ENCODE measurements at places on chromosomes 12 and 14. TPM values are rescaled to one million over a fixed set of nuclear protein-coding genes. Genes with fewer than 3 reads are reported as not detected.

GRCh38 chr14:89996963-89997362 lies 41.2 kb downstream of the TDP1 start:
- DNase-seq: no peak

DNA sequence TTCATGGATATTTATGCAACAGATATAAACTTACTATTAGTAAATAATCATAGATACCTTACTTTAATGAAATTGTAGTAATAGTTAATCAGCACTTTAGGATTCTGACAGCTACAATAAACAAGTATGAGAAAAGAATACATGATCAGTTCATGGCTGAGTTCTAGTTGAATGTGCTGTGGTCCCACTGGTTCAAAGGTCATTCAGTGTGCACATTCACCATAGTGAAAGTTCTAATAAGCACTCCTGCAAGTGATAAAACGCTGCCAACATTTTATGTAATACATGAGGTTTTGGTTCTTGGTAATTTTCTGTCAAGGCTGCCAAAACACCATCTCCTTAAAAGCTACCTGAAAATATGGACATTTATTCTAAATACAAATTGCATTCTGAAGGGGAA lies 92.6 kb downstream of the NUMB start:
- DNase-seq: no peak

- DNase-seq: no peak
Observed at GRCh38 chr12:69161829-69162228, 77.5 kb upstream of the CPSF6 start.

DNA sequence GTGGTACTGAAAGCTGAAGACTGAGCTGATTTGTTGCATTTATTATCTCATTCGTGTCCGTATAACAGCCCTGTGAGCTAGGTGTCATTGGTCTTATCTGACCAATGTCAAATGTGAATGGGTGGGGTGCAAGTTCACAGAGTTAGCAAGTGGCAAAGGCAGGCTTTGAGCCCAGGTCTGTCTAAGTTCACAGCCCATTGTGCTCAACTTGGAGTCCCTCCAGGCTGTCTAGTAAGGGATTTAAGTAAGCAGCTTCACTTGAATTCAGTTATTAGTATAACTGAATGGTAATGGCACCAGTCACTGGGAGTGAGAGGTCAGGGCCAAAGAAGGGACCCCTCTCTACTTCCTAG lies 8.5 kb downstream of the C1S start:
- DNase-seq: no peak

DNA sequence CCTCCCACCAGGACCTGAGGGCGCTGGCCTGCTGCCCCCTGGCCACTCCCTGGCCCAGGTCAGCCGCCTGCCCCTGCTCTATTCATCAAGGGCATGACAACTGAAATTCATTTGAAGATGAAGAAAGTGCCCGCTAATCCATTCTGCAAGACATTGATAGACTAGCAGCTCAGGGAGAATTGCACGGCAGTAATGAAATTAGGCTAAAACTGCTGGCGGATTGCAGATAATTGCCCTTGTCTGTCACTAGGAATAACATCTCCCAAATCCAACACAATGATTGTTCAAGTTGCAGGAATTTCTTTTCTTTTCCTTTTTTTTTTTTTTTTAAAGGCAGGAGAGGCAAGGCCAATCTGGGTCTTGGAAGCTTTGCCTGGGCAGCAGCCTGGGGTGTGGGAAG lies 44.5 kb downstream of the MVK start:
- DNase-seq: no peak

GRCh38 chr12:123055281-123055766 lies 74.8 kb downstream of the ARL6IP4 start:
- DNase-seq: no peak

DNA sequence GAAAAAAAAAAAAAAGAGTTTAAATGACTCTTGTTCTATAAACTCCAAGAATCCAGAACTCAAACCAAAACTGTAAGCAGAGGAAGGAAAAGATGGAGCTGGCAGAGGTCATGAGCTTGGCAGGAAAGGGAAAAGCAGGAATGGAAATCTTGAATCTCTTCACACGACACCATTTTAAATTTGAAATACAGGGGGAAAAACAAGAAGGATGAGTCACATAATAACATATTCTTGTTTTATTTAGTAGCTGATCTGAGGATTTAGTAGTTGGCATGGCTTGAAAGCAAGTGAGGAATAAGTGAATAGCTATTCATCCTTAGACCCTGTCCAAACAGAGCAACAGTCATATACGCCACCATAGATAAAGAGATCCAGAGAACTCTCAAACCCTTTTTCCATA lies 35.0 kb downstream of the EPS8 start:
- DNase-seq: no peak

- DNase-seq: no peak
Observed at GRCh38 chr12:6358881-6359280, 16.5 kb downstream of the SCNN1A start.

GRCh38 chr14:39426605-39427004 lies 5.6 kb downstream of the FBXO33 start:
- DNase-seq: no peak

DNA sequence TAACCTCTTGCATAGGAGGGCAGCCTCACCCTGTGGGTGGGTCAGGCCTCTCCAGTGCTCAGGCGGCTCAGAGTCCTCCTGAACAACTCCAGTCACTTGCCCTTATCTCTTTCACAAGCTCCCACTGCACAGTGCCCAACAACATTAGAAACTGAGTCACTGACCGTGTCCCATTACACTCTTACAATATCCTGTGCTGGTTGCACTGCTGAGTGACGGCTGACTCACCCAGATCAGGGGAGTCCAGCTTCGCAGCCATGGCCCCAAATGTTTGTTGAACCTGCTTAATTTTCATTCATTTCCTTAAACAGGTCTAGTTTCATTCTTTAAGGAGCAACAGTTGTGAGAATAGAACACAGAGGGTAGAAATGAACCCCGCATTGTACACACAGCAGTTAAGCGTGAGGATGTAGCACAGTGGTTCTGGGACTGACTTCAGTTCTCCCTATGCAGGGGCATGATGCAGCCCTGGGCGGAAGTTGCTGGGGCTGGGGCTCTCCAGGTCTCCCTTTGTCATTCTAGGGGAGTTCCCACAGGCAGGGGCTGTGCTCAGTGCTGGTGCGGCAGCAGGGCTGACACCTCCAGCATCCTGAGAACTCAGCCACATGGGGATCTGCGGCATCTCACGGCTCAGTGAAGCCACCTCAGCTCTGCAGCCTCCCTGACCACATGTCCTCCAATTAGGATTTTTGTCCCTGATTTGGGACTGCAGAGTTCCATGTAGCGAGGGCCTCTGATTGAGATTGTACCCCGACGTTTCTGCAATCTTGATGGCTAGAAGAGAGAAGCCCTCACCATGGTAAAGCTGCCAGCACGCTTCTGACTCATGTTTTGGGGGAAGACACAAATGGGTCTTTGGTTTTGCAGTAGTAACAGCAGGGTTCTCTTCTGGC lies 16.1 kb downstream of the GPR68 start:
- DNase-seq: no peak

DNA sequence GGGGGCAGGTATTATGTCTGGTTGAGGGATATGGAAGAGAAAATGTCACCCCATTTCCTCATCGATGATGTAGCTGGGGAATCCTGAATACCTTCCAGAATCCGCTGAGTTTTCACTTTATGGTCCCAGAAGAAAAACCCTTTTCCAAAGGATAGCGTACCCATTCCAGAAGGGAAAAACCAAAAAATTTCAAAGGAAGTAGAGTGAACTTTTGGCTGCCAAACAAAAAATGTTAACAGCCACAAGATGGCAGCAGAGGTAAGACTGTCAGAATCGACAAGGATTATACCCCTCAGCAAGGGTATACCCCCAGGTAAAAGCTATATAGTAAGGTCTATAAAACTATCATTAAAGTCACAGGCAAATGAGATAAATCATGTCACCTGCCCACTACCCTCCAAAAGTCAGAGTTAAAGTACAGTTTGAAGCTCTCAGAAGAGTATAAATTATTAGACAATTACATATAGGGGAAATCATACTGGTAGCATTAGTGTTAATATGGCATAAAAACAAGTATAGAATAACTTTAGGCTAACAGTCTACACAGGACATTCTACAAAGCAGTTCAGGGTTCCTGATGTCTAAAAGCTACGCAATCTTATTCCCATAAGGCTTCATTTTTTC lies 18.0 kb downstream of the ACIN1 start:
- no peak for DNase-seq

GRCh38 chr14:61754627-61755381 lies 7.4 kb upstream of the SNAPC1 start:
- no peak for DNase-seq

GRCh38 chr12:52252728-52253343 lies 19.8 kb downstream of the KRT7 start:
- DNase-seq: no peak

GRCh38 chr12:22541496-22542155 lies 2.7 kb downstream of the C2CD5 start:
- no peak for DNase-seq

DNA sequence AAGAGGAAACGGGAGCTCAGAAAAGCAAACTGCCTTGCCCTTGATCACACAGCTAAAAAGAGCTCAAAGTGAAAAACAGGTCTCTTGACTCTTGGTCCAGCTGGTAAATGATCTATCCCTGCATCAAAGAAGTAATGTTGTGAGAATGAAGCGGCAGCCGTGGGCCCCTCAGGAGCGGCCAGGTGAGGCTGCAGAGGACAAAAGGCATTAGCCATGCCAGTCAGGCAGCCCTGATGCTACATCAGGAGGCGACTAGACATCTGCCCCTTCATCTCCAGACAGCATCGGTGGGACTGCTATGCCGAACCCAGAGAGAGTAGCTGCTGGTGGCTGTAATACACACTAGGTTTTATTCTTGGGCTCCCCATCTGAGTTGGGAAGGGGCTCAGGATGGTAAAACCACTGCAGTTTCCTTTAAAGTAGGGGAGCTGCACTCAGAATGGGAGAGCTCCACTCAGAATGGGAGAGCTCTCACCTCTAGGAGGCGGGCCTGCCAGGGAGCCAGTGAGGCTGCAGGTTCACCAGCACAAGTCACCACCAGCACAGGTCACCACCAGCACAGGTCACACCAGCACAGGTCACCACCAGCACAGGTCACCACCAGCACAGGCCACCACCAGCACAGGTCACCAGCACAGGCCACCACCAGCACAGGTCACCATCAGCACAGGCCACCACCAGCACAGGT lies 120.1 kb downstream of the TSPAN9 start:
- no peak for DNase-seq

NFATC4 gene
- polyA plus RNA-seq: 91.9 TPM

FZD10 gene
- 0.92 TPM for polyA plus RNA-seq

TTLL5 gene
- 44.0 TPM for polyA plus RNA-seq

MLF2 gene
- polyA plus RNA-seq: 168 TPM

TCHP gene
- polyA plus RNA-seq: 24.6 TPM

MSRB3 gene
- polyA plus RNA-seq: 28.0 TPM

TAS2R20 gene
- 3.0 TPM for polyA plus RNA-seq

FLVCR2 gene
- polyA plus RNA-seq: 7.6 TPM

NTS gene
- 6.7 TPM for polyA plus RNA-seq

SCYL2 gene
- 66.0 TPM for polyA plus RNA-seq

GARIN6 gene
- polyA plus RNA-seq: not detected
